ENCODE measurements at places on chromosomes 12 and 14.

GRCh38 chr12:27967551-27968054 is 4.9 kb downstream of the PTHLH start:
- DNase-seq, result no peak

DNA sequence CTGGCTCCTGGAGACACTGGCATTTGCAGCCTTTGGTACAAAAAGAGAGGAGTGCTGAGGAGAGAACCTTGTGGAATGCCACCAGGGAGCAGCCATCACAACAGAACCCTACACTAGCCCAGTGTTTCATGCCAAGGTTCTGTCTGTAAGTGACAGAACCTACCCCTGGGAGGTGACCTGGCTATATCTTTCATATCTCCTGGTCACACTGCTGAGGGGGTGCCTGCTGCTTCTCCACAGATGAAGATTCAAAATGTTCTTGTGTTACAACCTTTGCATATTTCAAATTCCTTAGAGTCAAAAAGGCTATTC is 12.7 kb upstream of the EIF4B start:
- DNase-seq, result no peak

DNA sequence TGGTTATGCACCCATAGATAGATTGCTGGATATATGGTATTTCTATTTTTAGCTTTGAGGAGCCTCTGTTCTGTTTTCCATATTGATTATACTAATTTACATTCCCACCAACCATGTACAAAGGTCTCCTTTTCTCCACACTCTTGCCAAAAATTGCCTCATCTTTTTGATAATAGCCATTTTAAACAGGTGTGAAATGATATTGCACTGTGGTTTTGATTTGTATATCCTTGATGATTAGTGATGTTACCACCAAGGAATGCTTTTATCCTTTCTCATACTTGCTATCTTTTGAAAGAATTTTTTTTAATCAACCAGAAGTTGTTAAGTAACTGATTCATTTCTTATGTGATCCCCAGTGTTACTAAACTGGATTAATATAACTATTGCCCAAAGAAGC is 60.0 kb downstream of the BBS10 start:
- no peak for DNase-seq

- DNase-seq, result no peak
Measured at GRCh38 chr12:19217446-19217845, 87.9 kb downstream of the PLEKHA5 start.

GRCh38 chr12:103546959-103547358 is 40.1 kb upstream of the STAB2 start:
- no peak for DNase-seq

DNA sequence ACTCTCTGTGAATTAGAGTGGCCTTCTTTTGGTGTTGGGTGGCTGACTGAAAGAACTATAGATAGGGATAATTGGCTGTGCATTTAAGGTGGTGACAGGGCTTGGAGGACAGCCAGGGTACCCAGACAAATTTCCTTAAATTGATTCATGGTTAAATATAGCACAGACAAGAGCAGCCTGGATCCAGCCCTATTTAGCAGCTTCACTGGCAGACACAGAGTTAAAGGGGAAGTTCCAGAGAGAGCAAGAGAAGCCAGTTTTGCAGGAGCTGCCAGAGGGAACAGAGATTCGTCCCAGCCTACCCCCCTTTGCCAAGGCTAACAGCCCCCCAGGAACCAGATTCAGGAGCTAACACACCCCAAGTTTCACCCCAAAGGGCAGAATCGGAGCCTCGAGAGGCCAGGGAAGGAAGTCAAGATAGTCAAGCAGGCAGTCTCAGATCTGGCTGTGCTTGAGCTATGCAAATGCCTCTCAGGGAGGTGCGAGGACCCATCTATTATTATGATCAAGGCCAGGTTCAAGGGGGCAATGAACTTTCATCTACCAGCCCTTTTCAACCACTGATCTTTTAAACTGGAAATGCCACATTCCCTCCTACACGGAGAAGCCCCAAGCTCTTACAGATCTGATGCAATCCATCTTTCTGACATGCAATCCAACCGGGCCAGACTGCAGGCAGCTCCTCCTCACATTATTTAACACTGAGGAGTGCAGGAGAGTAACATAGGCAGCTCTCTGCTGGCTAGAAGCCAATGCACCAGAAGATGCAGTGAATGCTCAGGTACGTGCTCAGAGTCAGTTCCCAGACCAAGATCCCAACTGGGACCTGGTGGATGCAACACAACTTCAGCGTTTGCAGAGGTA is 58.2 kb downstream of the DHRS2 start:
- no peak for DNase-seq

All from stimulated activated CD8-positive, alpha-beta memory T cell treated with anti-CD3 and anti-CD28 coated beads, Interleukin-4, amount 100 ng/mL, for 24 hours (primary cell).